MM.1S (cell line): ENCODE measurements at places on chromosomes 11 and 22.

DNA sequence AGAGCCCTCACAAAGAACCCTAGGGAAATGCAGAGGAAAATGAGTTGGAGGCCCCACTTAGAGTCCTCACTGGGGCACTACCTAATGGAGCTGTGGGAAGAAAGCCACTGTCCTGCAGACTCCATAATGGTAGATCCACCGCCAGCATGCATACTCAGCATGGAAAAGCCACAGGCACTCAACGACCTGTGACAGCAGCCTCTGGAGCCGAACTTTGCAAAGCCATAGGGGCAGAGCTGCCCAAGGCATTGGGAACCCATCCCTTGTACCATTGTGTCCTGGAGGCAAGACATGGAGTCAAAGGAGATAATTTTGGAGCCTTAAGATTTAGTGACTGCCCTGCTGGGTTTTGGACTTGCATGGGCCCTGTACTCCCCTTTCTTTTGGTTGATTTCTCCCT lies 18.8 kb downstream of the BBOX1 start:
- DNase-seq: no peak

- peak; percentile 77 for DNase-seq
Measured at GRCh38 chr22:26554956-26555355, 35.0 kb downstream of the TPST2 start.

DNA sequence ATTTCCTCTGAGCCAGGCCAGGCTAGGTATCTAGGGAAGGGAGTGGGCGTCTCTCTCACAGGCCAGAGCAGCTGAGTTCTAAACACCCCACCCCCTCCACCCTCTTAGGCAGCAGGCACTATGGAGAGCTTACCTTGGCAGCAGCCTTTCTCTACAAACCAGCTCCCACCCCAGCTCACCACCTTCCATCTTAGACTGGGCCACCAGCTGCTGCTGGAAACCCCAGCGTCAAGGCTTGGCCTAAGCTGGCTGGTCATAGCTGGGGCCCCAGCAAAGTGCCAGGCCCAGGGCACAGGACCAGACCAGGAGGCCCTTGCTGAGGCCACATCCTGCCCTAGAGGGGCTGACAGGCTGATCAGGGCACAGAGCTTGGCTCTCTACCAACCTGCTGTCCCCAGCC lies 20.2 kb downstream of the SLC22A12 start:
- no peak for DNase-seq

DNA sequence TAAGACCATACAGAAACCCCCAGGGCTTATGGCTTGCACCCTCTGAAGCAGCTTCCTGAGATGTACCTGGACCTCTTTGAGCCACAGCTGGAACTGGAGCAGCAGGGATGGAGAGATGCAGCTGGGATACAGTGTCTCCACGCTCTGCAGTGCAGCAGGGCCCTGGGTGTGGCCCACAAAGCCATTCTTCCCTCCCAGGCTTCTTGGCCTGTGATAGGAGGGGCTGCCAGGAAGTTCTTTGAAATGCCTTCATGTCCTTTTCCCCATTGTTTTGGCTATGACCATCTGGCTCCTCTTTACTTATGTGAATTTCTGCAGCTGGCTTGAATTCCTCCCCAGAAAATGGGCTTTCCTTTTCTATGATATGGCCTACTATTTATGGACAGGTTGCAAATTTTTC lies 37.1 kb upstream of the RAB38 start:
- DNase-seq: no peak

- DNase-seq: no peak
Measured at GRCh38 chr11:89443361-89444322, 47.5 kb downstream of the NOX4 start.
